ENCODE measurements at places on chromosomes 4 and X.

DNA sequence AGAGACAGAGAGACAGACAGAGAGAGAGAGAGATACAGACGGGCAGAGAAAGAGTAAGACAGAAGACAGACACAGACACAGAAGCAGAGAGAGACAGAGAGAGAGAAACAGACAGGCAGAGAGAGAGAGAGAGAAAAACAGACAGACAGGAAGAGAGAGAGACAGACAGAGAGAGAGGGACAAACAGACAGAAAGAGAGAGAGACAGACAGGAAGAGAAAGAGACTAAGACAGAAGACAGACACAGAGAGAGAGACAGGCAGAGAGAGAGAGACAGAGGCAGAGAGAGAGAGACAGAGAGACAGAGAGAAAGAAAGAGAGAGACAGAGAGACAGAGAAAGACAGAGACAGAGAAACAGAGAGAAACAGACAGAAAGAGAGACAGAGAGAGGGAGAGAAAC is 27.2 kb upstream of the NAA11 start:
- DNase-seq: no peak

- no peak for DNase-seq
Observed at GRCh38 chrX:151985955-151986354, 11.5 kb upstream of the GABRE start.

DNA sequence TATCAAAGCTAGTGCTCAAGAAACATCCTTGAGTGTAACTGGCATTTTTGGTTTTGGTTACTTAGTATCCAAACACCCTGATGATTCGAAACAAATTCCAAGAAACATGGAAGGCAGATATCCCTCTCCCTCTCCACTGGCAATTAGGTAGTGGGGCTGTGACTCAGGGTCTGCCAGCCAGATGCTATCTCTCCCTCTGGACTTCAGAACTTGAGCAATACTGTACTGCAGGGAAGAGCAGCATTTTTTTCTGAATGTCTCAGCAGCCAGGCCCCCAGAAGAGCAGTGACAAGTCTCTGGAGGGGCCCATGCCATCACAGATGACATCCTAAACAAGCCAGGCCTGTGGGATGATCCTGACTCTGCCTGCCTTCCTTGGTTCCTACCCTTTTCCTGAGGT is 37.3 kb upstream of the BCORL1 start:
- DNase-seq: no peak

DNA sequence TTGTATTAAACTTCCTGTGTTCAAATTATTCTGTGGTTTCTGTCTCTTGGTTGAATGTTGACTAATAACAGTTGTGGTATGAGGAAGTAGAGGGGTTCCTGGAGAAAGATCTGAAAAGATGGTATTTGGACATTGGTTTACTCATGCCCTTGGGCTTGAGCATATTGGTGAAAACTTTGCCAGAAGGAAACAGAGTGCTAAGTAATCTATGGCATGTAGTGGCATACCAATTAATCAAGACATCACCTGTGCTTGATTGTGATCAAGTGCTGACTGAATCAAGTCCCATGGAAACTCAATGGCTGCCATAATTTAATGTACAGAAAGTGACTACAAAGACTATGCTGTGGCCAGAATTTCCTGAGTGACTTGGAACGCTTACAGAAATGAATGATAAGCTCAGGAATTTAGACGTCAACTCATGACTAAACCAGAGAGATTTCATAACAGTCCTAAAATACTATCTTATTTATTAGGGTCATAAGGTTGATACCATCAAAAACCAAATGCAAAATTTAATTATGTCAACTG is 2062.9 kb downstream of the ARAP2 start:
- DNase-seq: peak; percentile 84

- no peak for DNase-seq
Observed at GRCh38 chrX:84216406-84216805, 28.4 kb upstream of the RPS6KA6 start.

- no peak for DNase-seq
Observed at GRCh38 chr4:117770269-117771102, 263.8 kb upstream of the NDST3 start.

DNA sequence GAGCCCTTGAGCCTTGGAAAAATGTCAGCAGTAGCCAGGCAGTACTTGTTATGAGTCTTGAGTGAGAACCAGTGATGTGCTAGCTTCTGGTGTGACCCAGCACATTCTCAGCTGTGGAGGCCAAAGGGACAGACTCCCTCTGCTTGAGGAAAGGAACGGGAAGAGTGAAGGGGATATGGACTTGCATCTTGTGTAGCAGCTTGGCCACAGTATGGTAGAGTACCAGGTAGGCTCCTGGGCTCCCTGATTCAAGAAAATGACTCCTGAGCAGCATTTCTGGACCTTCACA is 1601.9 kb upstream of the ADGRL3 start:
- DNase-seq: no peak

- no peak for DNase-seq
Observed at GRCh38 chrX:100440006-100440405, 29.9 kb upstream of the PCDH19 start.

- DNase-seq: no peak
Observed at GRCh38 chr4:105191621-105192210, 45.0 kb downstream of the TET2 start.

- no peak for DNase-seq
Observed at GRCh38 chrX:107579956-107580355, 48.4 kb upstream of the PRPS1 start.

DNA sequence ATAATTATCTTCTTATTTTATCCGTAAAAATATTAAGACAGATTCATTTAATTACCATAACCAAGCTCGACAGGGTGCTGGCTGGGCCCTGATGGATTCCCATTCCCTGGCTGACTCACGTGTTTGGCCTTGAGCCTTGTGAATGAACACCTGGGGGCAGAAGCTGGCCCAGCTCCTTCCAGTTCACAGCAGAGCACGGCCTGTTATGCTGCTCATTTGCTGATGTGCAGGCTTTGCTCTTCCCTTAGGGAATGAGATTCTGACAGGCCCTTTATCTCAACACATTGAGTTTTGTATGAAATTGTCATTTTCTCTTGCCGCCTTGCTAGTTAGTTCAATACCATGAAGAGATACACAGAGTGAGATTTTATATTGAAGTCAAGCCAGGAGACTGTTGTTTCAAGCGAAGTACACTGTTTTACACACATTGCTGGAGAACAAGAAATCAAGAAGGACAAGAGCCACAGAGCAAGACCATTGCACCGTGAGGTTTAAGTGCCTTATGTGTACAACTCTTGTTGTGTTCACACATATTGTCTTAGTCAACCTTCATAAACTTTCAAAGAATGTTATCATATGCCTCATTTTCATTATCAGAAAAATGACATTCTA is 1583.3 kb downstream of the STIM2 start:
- no peak for DNase-seq

- DNase-seq: no peak
Observed at GRCh38 chrX:44903107-44903506, 30.1 kb downstream of the KDM6A start.

- DNase-seq: no peak
Observed at GRCh38 chr4:151227172-151227571, 49.8 kb upstream of the PRSS48 start.

DNA sequence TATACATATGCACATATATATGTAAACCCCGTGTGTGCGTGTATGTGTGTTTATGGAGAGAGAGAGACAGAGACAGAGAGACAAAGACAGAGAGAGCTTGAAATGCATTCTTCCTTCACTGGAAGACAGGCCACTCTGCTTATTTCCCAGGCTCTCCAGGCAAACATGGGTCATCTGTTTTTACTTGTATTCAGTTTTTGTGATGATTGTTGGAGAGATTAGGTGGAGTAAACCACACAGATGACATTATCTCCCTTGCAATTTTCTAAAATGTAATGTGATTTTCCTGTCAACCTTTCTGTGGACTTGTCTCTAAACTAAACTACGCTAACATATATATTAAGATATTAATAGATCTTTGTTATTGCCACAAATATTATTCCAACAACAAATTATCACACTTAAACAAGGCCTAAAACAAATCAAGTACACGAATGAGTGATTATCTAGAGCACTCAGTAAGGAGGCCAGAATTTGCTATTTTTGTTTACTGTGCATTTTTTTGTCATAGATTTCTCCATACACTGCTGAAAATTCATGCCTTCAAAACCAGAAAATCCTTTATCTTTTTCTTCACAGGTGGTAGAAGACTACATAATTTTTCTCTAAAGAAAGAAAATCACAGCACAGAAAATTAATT is 251.8 kb upstream of the SLIT2 start:
- no peak for DNase-seq

DNA sequence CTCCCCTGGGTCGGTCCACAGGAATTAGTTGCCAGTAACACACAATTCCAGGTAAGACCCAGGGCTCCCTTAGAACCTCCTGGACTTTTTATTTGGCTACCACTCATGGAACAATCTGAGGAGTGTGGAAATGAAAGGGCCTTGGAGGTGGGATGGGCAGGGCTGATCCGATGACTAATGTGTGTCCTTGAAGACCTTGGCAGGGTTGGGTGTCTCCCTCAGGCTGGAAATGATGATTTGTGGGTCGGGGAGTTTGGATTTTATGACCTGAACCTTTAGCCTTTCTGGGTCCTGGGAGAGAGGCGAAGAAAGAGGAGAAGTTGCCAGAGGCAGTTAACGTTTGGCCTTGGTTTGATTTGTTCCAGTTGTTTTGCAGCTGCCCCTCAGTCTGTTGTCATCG is 425.0 kb downstream of the MID1IP1 start:
- no peak for DNase-seq

DNA sequence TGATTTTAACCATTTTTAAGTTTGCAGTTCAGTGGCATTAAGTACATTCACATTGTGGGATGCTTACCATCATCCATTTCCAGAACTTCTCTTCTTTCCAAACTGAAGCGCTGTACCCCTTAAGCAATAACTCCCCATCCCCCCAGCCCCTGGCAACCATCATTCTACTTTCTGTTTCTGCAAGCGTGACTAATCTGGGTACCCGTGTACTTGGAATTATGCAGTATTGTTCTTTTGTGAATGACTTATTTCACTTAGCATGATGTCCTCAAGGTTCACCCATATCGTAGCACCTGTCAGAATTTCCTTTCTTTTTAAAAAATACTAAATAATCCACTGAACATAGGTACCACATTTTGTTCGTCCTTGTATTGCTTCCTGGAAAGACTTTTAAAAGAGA is 32.9 kb downstream of the USP9X start:
- no peak for DNase-seq

GRCh38 chrX:34873500-34874225 is 68.9 kb upstream of the FAM47B start:
- no peak for DNase-seq

- no peak for DNase-seq
Observed at GRCh38 chr4:109389369-109390114, 44.1 kb upstream of the SEC24B start.

GRCh38 chr4:58825278-58825677 is 1715.1 kb upstream of the IGFBP7 start:
- no peak for DNase-seq

- DNase-seq: no peak
Observed at GRCh38 chr4:80125252-80126177, 52.5 kb upstream of the ANTXR2 start.

GRCh38 chrX:79089896-79090584 is 54.4 kb upstream of the GPR174 start:
- no peak for DNase-seq

GRCh38 chr4:172838111-172838510 is 330.5 kb upstream of the GALNT7 start:
- no peak for DNase-seq

- no peak for DNase-seq
Observed at GRCh38 chrX:106894392-106894909, 8.7 kb downstream of the RIPPLY1 start.

GRCh38 chr4:170374770-170375169 is 285.0 kb upstream of the AADAT start:
- DNase-seq: no peak

DNA sequence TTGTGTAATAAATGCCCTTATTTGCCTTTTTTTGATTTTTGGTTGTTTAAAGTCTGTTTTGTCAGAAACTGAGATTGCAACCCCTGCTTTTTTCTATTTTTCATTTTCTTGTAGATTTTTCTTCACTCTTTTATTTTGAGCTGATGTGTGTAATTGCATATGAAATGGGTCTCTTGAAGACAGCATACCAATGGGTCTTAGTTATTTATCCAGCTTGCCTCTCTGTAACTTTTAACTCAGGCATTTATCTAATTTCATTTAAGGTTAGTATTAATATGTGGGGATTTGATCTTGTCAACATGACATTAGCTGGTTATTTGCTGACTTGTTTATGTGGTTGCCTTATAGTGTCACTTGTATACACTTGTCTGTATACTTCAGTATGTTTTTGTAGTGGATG is 378.0 kb downstream of the CPXCR1 start:
- DNase-seq: no peak

DNA sequence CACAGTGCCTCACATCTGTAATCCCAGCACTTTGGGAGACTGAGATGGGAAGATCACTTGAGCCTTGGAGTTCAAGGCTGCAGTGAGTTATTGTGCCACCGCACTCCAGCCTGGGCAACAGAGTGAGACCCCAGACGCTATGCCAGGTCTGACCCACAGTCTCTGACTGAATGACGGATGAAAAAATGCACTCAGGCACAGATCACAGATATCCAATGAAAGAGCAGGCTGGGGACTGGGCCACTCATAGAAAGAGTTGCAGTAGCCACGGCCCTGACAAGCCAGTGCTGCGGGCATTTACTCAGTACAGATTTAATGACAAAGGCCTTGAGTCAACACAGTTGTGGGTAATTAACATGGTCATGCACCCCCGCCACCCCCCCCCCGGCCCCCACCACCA is 22.7 kb downstream of the NUDT6 start:
- no peak for DNase-seq

- DNase-seq: no peak
Observed at GRCh38 chr4:150477869-150478268, 104.1 kb upstream of the MAB21L2 start.

- no peak for DNase-seq
Observed at GRCh38 chrX:111831343-111831742, 44.6 kb upstream of the TRPC5OS start.

- DNase-seq: no peak
Observed at GRCh38 chr4:183299464-183299863, 20.6 kb downstream of the CLDN22 start.

DNA sequence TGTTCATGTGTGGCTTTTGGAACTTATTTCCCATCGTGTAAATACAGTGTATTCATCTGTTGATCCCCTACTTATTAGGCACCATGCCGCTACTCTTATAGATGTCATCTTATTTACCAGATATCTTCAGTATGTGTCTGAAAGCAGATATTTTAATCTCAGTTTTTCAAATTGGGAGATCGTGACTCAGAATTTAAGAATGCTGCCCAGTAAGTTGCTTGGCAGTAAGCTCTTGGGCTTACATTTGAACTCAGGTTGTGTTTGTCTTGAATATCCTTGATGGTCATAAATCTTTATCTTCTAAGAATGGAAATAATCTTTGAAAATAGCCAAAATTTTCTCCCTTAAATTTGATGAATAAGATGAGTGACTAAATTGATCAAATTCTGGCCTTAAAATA is 45.9 kb upstream of the RPA4 start:
- DNase-seq: no peak

GRCh38 chr4:38837849-38838248 is 18.8 kb downstream of the TLR6 start:
- DNase-seq: no peak

DNA sequence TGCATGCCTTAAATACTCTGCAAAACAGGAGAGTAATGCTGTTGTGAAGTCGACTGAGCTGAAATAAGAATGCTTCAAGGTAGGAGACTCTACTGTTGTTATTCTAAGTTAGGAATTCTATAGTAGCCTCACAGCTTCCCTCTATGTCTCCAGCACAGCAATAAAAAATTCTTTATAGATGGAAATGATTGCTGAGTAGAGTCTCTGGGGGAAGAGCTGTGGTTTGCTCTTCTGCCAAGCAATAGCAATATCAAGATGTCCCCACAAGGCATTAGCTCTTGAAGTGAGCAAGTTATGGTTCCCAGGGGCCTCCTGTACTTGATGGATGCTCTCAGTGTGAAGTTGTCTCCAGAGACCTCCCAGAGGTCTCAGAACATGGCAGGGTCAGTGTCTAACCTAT is 880.6 kb upstream of the FRG1 start:
- no peak for DNase-seq

Data from BJ (cell line).